ENCODE measurements at places on chromosomes 11 and 22.

DNA sequence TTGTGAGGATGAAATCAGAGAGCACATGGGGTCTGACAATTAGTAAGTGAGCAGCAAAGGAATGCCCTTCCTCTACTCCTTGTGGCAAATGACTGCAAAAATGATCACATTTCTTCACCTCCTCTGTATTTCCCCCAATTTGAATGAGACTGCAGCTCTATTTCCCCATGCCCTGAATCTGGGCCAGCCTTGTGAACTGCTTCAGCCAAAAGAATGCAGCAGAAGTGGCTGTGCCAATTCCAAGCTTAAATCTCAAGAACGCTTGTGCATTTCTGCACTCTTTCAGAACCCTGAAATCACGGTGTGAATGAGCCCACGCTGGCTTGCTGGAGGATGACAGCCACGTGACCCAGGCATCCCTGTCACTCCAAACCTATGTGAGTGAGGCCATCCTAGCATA is 9.9 kb downstream of the SLC43A3 start:
- DNase-seq, result no peak

DNA sequence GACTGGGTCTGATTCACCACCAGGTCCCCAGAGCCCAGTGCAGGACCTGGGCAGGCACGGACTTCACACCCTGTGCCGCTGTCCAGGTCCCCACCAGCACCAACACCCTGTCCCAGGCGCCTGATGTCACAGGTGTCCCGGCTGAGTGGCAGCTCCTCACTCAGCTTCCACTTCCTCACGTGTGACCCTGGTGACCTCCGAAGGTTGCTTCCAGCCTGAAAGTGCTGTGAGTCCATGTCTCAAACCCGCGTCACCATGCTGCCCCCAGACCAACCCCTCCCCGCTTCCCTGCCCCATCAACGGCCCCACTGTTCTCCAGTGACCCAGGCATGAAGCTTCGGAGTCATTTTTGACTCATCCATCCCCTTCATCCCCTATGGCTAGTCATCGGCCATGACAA is 25.7 kb upstream of the PICK1 start:
- DNase-seq, result no peak

- no peak for DNase-seq
Measured at GRCh38 chr11:125995313-125995712, 49.5 kb downstream of the VSIG10L2 start.

GRCh38 chr11:92311616-92312449 is 87.2 kb downstream of the FAT3 start:
- no peak for DNase-seq

DNA sequence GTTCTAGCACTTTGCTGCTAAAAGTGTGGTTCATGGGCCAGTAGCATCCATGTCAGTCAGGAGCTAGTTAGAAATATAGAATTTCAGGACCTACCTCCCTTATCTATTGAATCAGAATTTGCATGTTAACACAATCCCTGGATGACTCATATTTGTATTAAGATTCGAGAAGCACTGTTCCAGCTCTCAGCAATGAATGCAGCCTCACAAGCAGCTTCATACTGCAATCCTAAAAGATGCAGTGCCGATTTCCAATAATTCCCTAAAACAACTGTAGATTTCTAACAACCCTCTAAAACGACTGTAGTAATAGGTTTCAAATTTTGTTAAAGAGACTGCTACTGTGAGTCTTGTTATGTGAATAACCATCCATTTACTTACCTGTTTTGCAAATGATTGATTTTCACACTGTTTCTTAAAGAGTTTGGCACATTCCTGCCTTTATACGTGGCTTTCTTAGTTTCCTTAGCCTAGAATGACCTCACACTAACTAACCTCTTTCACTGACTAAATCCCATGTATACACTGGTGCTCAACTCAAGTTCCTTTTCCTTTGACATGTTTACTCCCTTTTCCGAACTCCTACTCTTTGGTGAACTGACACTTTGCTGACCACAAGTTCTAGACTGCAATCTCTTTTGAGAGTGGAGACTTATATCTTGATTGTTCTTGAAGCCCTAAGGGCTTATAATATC is 511.8 kb downstream of the METTL15 start:
- no peak for DNase-seq

DNA sequence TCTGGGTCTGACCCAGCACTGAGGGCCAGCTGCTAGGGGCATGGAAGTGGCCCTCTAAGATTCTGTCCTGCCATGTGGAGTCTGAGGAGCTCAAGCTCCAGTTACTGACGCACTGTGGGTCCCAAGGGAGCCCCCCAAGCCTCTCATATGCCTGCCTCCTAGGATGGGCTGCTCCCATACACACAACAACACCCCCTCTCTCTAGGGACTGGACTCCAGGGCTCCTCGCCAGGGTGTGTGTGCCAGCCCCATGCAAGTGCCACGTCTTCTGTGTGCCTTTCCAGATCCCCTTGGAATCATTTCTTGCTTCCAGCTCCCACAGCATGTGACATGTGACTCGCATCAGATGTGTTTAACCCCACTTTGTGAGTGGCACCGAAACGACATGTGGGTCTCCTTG is 234.5 kb downstream of the CEP164 start:
- no peak for DNase-seq

GRCh38 chr11:8080674-8081590 is at the start of gene TUB:
Gene TUB (plus strand): TSS chr11:8081211. CDS start chr11:8081511, 300 bp downstream.
- peak; percentile 76 for DNase-seq

DNA sequence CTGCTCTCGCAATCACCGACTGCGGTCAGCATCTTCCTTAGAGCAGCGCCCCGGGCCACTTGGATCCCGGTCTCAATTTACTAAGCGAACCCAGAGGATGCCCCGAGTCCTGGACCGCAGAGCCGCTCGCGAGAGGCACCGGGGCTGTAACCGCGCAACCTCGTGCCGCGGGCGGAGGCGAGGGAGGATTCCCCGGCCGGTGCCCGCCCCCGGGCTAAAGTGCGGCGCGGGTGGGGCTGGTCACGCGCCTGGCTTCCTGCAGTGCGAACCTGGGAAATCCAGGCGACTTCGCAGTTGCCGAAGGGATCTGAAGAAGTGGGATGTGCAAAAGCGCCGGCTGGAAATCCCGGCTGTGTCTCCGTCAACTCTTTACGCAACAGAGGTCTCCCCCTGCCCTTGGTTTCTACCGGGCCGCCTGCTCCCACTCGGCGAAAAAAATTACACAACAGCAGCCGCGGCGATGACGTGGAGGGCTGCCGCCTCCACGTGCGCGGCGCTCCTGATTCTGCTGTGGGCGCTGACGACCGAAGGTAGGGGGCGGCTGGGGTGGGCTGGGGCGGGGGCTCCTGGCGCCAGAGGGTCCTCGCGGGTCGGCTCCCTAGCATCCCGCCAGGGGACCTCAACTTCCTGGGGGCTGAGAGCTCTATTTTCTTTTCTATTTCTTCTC is at the start of gene NCR3LG1:
TSS of gene NCR3LG1 (plus strand) at position 291 of the 667 bp plus-strand sequence. CDS start at position 461, 170 bp downstream.
- DNase-seq, result peak; percentile 57

- DNase-seq, result no peak
Measured at GRCh38 chr22:22349455-22349836, 104.9 kb downstream of the VPREB1 start.

- no peak for DNase-seq
Measured at GRCh38 chr11:101487775-101488174, 96.0 kb downstream of the TRPC6 start.

DNA sequence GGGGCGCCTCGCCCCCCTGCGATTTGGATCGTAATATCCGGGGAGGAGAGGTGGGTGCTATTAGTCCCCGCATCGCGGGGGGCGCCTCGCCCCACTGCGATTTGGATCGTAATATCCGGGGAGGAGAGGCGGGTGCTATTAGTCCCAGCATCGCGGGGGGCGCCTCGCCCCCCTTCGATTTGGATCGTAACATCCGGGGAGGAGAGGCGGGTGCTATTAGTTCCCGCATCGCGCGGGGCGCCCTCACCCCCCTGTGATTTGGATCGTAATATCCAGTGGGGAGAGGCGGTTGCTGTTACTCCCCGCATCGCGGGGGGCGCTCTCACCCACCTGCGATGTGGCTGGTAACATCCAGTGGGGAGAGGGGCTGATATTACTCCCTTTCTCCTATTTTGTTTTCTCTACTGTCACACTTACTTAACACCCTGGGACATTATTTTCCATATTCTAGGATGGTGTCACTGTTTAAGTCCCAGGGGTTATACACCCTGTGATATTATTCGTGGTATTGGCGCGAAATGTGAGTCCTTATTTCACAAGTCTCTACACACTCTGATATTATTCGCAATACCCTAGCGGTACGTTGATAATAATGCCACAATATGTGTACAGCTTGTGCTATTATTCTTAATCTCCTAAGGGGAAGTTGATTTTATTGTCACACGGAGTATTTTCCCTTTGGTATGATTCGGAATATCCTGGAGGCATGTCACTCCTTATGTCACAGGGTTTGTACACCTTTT is 57.8 kb upstream of the ALDH3B2 start:
- DNase-seq, result peak; percentile 46

GRCh38 chr22:28716686-28717085 is 24.9 kb downstream of the CHEK2 start:
- no peak for DNase-seq

DNA sequence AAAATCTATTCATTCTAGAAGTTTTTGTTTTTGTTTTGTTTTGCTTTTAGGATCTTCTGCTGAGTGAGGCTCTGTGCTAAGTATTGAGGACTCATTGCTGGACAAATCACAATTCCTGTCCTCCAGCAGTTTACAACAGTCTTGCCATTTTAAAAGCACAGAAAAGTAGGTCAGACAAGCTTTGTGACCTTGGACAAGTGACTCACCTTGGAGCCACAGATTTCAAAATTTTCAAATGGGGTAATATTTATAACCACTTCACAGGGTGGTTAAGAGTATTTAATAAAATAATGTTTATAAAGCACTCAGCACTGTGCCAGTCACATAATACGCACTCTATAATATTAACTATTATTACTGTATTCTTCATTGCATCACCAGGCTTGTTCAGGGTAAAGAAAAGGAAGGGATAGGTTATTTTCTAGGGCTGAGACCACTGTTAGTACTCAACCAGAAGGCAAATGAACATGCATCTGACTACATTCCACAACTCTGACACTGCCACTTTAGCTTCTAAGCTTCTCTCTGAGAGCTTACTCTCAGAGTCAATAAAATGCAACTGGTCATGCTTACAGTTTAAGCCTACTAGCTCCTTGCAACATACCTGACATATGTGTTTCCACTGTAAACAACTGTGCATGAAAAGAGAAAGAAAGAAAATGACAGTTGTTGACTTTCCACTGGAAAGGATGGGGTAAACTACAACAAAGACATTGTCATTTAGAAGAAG is 63.2 kb upstream of the FIBIN start:
- no peak for DNase-seq

DNA sequence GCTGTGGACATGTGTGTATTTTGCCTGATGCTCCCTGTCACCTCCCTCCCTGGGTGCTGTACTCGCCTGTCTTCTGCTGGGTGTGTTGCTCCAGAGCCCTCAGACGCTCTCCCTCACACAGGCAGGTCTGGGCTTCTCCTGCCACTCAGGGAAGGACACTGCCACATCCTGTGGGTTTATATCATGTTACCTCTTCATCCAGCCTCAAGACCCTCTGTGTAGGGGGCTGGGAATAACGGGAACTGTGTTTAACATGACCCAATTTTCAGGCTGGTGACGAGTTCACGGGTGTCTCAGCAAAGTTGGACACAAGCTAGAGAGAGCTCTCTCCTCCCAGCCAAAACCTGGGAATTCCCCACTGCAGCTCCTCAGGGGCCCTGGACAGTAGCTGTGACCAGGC is 24.6 kb downstream of the MYBPC3 start:
- no peak for DNase-seq

GRCh38 chr22:30537083-30537731 is 9.3 kb downstream of the SEC14L6 start:
- DNase-seq, result no peak

DNA sequence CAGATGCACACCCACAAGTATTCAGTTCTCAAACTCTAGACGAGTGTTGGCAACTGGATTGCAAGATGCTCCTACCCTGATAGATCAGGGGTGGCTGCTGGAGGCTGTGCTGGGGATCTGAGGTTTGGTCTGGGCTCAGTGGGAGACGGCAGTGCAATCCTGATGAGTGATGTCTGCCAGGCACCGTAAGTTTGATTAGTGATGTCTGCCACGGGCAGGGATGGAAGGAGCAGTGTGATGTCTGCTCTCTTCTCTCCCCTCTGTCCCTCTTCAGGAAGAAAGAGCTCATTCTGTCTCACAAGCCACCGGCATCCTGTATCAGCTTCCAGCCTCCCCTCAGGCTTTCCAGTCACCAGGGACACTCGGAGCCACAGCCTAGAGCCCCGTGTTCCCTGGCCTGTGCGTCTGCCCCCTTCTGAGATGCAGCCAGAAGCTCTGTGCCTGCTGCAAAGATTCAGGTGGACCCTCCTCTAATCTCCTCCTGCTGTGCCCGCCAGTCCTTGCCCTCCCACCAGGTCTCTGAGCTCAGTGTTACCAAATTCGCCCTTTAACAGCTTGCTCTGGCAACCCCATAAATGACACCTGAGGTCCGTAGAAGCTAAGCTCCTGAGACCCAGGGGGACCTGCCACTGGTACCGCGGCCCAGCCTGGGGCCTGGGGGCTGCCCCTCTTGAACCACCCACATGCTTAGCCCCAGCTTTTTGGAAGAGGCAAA is 19.9 kb downstream of the TP53I11 start:
- no peak for DNase-seq

- no peak for DNase-seq
Measured at GRCh38 chr11:30150425-30150824, 80.4 kb upstream of the FSHB start.

GRCh38 chr22:44625981-44626687 is 75.9 kb upstream of the PRR5 start:
- DNase-seq, result peak; percentile 85

GRCh38 chr11:123421589-123421988 is 8.5 kb upstream of the GRAMD1B start:
- no peak for DNase-seq

GRCh38 chr22:38017272-38017920 is 33.0 kb upstream of the SOX10 start:
- DNase-seq, result no peak

DNA sequence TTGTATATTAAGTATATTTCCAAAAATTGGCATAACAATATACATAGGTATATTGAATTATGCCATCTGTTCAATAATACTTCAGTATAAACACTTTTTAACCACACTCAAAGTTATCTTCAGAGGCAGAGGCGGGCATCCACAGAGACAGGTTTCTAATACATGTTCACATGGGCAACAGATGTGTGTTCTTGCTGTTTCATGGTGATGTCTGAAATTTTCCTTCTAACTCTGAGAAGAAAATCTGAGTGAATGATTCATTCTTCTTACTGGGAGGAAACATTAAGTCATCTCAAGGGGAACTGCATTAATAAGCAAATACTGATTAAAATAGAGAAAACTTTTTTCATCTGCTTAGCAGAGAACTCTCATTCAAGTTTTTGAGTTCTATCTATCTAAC is 1074.5 kb downstream of the LRRC4C start:
- DNase-seq, result no peak

- DNase-seq, result no peak
Measured at GRCh38 chr22:32079130-32080089, 36.3 kb downstream of the SLC5A1 start.

GRCh38 chr22:49623715-49624114 is 204.0 kb downstream of the BRD1 start:
- DNase-seq, result no peak

GRCh38 chr11:124807201-124807600 is 7.0 kb upstream of the MSANTD2 start:
- DNase-seq, result no peak

- no peak for DNase-seq
Measured at GRCh38 chr11:122663764-122664163, 8.2 kb downstream of the UBASH3B start.

All from HEK293T (cell line).